ENCODE measurements at places on chromosomes 12 and 14.
A peak's percentile ranks its signal among the peaks of the same experiment; 100 is the strongest.

- no peaks in the 10 kb centered on the region for H3K36me3 ChIP-seq
- no peak overlapping the region for H3K4me3 ChIP-seq
- peaks cover 24% of the 10 kb centered on the region for H3K4me1 ChIP-seq
- no peak for DNase-seq
Measured at GRCh38 chr12:124769163-124769530, 94.5 kb downstream of the SCARB1 start.

- H3K36me3 ChIP-seq, result no peaks in the 10 kb centered on the region
- no peak overlapping the region for H3K27ac ChIP-seq
- no peaks in the 10 kb centered on the region for H3K4me1 ChIP-seq
Measured at GRCh38 chr12:4012073-4012472, 138.9 kb upstream of the PARP11 start.

DNA sequence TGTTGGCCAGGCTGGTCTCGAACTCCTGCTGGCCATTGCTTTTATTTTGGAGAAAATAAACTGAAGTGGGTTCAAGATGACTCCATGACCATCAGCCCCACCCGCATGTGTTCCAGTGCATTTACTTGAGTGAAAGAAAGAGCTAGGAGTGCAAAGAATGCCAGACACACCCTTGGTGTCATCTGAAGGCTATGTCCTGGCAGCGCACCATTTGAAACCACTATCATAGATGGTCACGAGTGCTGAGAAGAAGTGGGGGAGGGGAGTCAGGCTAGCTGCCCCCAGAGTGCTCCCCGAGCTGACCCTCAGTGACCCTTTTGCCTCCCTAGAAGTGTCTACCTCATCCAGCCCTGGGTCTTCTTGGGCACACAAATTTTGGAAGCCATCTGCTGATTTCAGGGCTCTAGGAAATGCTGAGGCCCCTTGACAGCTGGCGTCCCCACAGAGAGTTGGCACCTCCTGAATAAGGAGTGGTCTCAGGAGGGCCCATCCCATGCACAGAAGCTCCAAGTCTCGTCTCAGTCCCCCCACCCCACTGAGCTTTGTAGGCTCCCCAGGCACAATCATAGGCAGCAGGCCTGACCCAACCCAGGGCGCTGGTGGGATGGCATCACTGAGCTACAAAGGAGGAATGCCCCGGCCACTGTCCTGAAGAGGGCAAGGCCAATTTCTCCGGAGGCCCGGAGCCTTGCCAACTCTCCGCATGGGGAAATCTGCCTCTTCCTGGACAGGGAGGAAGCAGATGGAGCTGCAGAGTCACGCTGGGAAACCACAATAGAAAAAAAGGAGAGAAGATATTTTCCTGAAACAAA, 28.0 kb downstream of the PXN start:
- H3K36me3 ChIP-seq, result peaks cover 8% of the 10 kb centered on the region
- H3K27me3 ChIP-seq, result no peaks in the 10 kb centered on the region
- no peak for DNase-seq
- peaks cover 34% of the 10 kb centered on the region for H3K4me1 ChIP-seq
- H3K4me3 ChIP-seq, result no peak overlapping the region
- peak overlapping the region; percentile 89 for H3K27ac ChIP-seq

DNA sequence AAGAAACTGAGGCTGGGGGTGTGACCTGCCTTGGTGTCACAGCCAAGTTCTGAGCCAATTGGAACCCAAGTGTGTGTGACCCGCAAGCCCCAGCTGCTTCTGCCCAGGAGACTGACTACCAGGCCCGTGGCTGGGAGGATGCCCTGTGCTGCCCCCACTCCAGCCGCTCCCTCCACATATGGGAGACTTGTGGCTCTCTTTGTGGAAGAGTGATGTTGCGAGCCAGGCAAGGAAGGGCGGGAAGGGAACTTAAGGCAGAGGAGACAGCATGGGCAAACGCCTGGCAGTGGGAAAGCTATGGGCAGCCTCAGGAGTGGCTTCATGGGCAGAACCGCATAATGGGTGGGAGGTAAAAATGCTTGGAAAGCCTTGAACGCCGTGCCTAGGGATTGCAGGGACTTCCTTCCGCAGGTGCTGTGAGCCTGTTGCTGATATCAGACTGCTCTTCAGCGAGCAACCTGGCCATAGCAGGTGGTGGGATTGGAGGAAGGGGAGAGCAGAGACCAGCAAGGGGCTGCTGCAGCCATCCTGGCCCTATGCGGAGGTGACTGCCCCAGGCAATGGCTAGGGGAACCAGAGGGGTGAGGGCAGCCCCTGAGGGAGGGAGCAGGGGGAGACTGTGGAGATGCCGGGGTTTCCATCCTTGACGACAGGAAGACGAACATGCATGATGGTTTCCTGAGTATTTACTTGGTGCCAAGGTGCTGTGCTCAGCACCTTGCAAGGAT, 115.7 kb downstream of the LGMN start:
- no peaks in the 10 kb centered on the region for H3K27me3 ChIP-seq
- H3K36me3 ChIP-seq, result no peaks in the 10 kb centered on the region
- DNase-seq, result no peak
- no peak overlapping the region for H3K4me3 ChIP-seq

GRCh38 chr12:57614948-57615500, 3.8 kb downstream of the ARHGEF25 start:
- H3K36me3 ChIP-seq, result peaks cover 25% of the 10 kb centered on the region
- peaks cover 31% of the 10 kb centered on the region for H3K4me1 ChIP-seq
- H3K4me3 ChIP-seq, result no peak overlapping the region
- no peak overlapping the region for H3K27ac ChIP-seq
- no peaks in the 10 kb centered on the region for H3K27me3 ChIP-seq

DNA sequence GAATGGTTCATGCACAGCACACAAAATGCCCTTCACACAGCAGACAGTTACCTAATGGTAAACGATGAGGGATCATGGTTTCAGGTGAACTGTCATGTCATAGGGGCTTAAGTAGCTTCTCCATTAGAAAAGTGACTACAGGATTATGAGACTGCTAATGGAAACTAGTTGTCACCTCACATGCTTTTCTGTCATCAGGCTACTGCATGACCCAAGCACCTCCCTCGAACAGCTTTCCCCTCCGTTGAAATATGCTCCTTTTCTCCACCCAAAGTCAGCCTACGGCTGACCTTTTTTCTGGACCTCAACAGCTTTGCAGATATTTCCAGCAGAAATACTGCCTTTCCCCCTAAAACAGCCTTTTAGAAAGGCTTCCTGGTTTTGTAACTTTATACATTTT, 467.3 kb downstream of the EGLN3 start:
- H3K4me3 ChIP-seq, result no peak overlapping the region
- no peak for DNase-seq
- no peak overlapping the region for H3K27ac ChIP-seq
- H3K36me3 ChIP-seq, result no peaks in the 10 kb centered on the region
- H3K27me3 ChIP-seq, result no peaks in the 10 kb centered on the region
- H3K4me1 ChIP-seq, result no peaks in the 10 kb centered on the region

DNA sequence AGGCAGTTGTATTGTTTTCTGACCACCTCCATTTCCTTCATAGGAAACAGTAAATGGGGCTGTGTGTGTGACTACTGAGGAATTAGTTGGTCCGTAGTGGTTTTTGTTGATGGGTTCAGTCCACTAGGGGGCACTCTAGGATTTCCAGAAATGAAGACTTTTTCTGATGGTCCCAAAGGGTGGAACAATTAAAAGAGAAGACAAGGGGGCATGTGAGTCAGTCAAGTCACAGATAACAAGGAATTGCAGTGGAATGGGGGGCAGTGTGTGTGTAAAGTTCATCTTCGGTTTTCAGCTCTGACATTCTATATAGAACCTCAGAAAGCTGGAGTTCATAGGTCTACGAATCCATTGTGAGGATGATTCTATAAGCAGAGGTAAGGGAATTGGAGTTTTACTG, 186.6 kb upstream of the OR4E1 start:
- no peaks in the 10 kb centered on the region for H3K27me3 ChIP-seq
- H3K27ac ChIP-seq, result no peak overlapping the region
- no peaks in the 10 kb centered on the region for H3K36me3 ChIP-seq
- H3K4me3 ChIP-seq, result no peak overlapping the region
- DNase-seq, result no peak

- no peaks in the 10 kb centered on the region for H3K27me3 ChIP-seq
- H3K4me1 ChIP-seq, result no peaks in the 10 kb centered on the region
- DNase-seq, result peak; percentile 50
- H3K27ac ChIP-seq, result peak overlapping the region; percentile 41
- H3K36me3 ChIP-seq, result no peaks in the 10 kb centered on the region
- H3K4me3 ChIP-seq, result no peak overlapping the region
Measured at GRCh38 chr12:115341442-115341841, 657.5 kb upstream of the TBX3 start.

DNA sequence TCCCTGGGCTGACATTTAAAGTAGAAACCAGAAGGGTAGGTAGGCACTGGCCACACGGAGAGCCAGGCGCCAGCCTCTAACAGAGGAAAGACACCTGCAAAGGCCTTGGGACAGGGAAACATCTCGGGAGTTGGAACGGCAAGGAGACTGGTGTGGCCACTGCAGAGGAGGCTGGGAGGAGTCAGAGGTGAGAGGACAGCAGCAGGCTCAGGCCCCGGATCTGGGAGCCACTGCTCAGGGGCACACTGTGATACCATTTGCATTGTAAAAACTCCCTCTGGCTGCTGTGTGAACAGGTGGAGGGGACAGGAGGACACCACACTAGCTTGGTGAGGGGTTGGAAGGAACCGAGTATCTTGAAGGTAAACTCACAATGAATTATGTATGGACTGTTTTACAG, 2.7 kb downstream of the ANHX start:
- H3K4me3 ChIP-seq, result no peak overlapping the region
- H3K4me1 ChIP-seq, result no peaks in the 10 kb centered on the region
- DNase-seq, result no peak
- H3K27ac ChIP-seq, result no peak overlapping the region
- no peaks in the 10 kb centered on the region for H3K36me3 ChIP-seq
- H3K27me3 ChIP-seq, result no peaks in the 10 kb centered on the region

DNA sequence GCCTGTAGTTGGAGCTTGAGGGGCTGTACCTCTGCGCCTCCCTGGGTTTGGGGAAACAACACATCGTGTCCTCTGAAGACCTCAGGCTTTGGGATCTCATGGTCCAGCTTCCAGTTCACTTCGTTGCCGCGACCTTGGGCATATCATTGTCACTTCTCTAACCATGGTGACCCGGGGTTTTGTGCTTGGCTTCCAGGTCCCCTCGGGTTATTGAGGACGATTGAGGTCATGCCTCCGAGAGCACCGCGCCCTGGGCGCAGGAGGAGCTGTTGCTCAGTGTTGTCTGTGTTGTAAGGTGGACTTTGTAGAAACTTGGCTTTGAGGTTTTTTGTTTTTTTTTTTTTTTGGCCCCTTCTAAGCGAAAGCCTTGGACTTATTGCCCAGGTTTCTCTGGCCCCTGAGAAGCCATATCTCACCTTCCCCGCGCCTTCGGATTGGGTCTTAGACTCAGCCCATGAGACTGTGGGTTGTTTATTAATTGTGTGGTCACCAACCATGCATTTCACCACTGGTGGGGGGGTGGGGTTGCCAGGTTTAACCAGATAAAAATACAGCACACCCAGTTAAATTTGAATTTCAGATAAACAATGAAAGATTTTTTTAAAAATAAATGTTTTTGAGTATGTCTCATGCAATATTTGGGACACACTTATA, 2.6 kb downstream of the BCL7A start:
- DNase-seq, result no peak
- H3K36me3 ChIP-seq, result no peaks in the 10 kb centered on the region
- H3K4me3 ChIP-seq, result peak overlapping the region; percentile 95

DNA sequence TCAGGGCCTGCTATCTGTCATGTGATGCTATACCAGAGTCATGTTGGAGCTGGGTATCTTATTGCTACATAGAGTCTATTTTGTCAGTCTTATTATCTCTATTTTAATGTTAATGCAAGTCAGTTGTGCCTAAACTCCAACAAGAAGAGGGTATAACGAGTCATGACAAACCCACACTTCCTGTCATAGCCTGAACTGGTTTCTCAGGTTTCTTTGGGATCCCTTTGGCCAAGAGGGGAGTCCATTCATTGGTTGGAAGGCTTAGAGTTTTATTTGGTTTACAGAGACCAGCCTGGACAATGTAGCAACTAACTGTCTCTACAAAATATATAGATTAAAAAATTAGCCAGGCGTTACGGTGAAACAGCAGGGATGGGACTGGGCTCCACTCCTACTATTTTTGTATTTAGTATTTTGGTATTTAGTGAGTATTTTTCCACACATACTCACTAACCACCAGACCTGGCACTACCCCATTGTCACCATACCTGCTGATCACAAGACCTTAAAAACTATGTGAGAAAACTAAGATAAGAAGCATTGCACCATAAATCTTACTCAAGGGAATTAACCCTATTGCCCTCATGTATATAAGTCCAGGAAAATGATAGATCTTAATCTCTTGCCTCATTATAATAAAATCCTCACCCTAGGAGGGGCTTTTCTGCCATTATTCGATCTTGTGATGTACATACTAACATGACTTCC, 387.5 kb downstream of the IPO8 start:
- no peaks in the 10 kb centered on the region for H3K27me3 ChIP-seq
- H3K4me1 ChIP-seq, result no peaks in the 10 kb centered on the region
- no peak overlapping the region for H3K4me3 ChIP-seq
- no peak overlapping the region for H3K27ac ChIP-seq

GRCh38 chr12:109540526-109541412, 32.5 kb downstream of the MMAB start:
- H3K36me3 ChIP-seq, result no peaks in the 10 kb centered on the region
- DNase-seq, result no peak
- H3K27ac ChIP-seq, result no peak overlapping the region
- no peaks in the 10 kb centered on the region for H3K27me3 ChIP-seq

- no peaks in the 10 kb centered on the region for H3K4me1 ChIP-seq
- no peaks in the 10 kb centered on the region for H3K27me3 ChIP-seq
- DNase-seq, result no peak
- H3K4me3 ChIP-seq, result no peak overlapping the region
- peaks cover 7% of the 10 kb centered on the region for H3K36me3 ChIP-seq
- H3K27ac ChIP-seq, result no peak overlapping the region
Measured at GRCh38 chr12:112466835-112467234, 48.1 kb downstream of the PTPN11 start.

DNA sequence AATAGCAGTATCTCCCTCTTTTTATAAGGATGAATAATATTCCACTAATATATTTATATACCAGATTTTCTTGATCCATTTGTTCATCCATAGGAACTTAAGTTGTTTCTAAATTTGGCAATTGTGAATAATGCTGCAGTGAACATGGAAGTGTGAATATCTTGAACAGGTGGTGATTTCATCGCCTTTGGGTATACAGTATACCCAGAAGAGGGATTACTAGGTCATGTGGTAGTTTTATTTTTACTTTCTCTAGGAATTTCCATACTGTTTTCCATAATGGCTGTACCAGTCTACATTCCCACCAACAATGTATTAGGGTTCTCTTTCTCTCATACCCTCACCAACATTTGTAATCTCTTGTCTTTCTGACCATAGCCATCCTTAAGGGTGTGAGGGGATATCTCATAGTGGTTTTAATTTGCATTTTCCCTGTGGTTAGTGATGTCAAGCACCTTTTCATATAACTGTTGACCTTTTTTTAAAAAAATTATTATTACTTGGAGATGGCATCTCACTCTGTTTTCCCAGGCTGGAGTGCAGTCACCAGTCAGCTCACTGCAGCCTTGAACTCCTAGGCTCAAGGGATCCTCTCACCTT, 20.5 kb downstream of the PPHLN1 start:
- no peak for DNase-seq
- H3K36me3 ChIP-seq, result no peaks in the 10 kb centered on the region
- no peak overlapping the region for H3K27ac ChIP-seq

- H3K27me3 ChIP-seq, result no peaks in the 10 kb centered on the region
- H3K27ac ChIP-seq, result no peak overlapping the region
- peaks cover 5% of the 10 kb centered on the region for H3K4me1 ChIP-seq
Measured at GRCh38 chr14:67665868-67666267, 8.6 kb downstream of the VTI1B start.

Measured in ascending aorta (tissue), 2 donors.